ENCODE measurements at places on chromosomes 4 and X. TPM values are rescaled to one million over a fixed set of nuclear protein-coding genes. Genes with fewer than 3 reads are reported as not detected.

The IDUA gene
- 3.4 TPM for total RNA-seq

The EDNRA gene
- 6.5 TPM for total RNA-seq

The STOX2 gene
- total RNA-seq, result under 0.01 TPM

The TAF7L gene
- total RNA-seq, result not detected

The GAGE12F gene
- not detected for total RNA-seq

The GAGE12J gene
- total RNA-seq, result not detected

All from M059J (cell line).